ENCODE measurements at places on chromosomes 11 and 22.

DNA sequence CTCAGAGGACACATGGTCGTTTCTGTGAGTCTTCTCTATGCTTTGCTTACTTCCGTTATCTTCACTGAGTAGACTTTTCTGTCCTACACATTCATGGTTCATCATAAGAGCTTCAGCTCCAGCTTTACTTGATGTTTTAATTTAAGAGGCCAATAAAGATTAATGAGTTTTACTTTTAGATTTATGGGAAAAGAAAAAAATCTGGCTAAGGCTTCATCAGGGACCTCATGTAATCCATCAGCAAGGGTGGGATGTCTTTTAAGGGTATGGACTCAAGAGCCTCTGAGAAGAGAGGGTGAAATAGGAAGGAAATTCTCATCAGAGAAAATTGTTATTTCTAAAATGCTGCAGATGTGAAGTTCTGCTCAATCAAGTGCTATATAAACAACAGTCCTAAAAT lies 963.0 kb upstream of the RAG2 start:
- DNase-seq = no peak

DNA sequence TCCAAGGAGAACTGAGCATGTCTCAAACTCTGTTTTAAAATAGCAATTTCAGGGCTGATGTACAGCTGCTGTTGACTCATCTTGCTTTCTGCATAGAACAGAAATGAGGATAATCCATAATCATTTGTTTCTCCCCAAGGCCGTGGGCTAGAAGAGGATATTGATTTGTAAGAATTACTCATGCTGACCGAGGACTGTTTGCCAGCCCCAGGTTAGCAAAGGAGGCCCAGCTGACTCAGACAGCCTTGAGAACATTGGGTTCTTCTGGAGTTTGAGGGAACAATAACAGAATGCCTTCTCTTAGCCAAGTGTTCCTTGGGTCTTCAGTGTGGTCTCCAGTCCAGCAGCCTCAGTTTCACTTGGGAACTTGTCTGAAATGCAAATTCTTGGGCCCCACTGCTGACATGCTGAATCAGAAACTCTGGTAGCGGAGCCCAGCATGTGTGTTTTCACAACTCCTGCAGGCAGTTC lies 92.0 kb downstream of the ZC3H12C start:
- DNase-seq = no peak

- DNase-seq = no peak
These were observed 2.0 kb downstream of the OR52W1 start for GRCh38 chr11:6200975-6201374.

DNA sequence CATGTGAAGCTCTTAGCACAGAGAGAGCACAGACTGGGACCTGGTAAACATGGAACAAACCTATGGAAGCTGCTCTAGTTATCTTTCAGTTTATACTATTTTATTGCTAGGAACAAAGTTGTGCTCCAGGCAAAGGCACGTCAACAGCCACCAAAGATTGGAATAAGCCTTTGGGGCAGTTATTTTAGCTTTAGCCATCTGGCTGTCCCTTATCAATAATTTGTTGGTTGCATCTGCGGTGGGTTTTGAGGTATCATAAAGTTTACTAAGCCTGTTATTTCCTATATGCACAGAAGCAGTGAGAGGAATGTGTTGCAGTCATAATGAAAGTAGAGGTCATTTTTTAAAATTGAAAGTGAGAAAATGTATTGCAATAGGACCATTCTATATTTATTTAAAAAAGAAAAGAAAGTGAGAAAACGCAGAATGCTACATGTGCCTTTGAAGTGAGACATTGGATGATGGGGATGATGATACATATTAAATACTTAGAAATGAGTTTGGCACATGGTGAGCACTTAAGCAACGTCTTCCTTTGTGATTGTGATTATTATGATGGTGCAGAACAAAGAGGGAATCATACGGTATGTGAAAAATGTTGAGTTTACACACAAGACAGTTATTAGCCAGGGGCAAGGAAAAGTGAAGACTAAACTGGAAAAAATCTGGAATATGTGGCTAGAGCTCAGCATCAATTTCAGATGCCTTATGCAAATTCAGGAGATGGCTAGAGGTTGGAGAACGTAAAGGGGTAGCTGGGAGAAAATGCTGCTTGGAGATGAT lies 58.3 kb downstream of the PRR5L start:
- DNase-seq = no peak

DNA sequence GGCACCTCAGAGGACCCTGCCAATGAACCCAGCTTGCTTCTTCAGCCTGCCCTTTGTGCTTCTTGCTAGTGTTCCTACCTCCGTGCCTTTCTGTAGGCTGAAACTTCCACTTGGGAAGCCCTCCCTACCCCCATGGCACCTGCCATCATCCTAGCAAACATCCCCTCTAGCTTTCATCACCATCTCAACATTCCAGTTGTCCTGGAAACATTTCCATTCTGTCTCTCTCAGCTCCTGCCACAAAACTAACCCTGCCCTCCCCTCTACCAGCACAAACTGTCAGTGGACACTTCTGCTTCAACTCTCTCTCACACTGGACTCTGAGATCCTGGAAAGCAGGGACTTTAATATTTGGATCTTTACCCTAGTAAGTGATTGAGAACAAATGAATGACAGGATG lies 525.8 kb upstream of the TENM4 start:
- no peak for DNase-seq

GRCh38 chr11:71418643-71419042 lies 29.6 kb downstream of the DHCR7 start:
- no peak for DNase-seq

DNA sequence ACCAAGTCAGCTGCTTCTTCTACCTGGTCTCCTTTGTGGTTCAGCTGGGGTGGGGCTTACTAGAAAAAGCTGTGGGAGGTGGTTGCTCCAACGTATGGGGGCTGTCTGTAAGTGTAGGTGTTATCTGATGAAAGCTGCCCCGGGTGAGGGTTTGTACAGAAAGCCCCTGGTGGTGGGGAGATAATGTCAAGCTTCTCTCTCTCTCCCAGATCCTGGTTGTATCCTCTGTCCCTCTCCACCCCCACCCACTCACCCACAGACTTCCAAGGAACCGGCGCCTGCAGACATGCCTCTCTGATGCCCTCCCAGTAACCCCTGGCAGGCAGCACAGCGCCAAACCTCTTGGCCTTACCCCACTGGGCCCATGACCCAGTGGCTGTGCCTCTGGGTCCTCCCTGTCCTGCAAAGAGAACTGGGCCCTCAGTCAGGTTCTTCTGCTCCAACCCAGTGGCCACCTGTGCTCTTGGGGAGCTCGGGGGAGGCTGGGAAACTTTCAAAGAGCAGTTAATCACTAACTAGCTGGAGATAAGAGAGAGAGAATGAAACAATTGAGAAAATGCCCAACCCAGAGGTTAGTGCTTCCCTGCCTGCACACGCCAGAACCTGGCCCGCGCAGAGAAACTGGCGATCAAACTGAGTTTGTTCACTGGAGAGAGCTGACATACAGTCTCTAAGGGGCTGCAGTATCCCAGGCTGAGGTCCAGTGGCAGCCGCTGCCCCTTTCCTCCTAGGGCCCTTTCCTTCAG lies 20.4 kb upstream of the EHF start:
- no peak for DNase-seq

GRCh38 chr22:19853879-19854777 lies 546 bp downstream of the GNB1L start:
- no peak for DNase-seq

DNA sequence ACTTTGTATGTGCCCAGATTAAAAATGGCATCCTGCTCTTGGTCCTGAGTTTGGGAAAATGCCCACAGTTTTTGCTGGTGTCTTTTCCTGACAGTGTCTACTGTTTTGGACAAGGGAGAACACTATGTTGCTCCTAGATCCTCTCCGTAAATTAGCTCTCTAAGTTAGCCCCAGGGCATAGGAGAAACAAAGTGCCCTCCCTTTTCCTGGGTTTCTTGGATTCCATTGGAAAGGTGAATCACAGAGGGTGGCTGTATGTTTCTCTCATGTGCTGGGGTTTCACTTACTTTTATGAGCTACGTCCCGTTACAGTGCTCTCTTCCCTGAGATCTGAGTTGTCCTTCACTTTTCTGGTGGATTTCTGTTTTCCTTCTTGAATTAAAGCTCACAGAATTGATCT lies 782.8 kb downstream of the CNTN5 start:
- DNase-seq = peak; percentile 14

GRCh38 chr11:78189174-78189724 lies 530 bp downstream of the USP35 start:
- DNase-seq = no peak

GRCh38 chr11:126034933-126035425 lies 27.7 kb downstream of the CDON start:
- no peak for DNase-seq

DNA sequence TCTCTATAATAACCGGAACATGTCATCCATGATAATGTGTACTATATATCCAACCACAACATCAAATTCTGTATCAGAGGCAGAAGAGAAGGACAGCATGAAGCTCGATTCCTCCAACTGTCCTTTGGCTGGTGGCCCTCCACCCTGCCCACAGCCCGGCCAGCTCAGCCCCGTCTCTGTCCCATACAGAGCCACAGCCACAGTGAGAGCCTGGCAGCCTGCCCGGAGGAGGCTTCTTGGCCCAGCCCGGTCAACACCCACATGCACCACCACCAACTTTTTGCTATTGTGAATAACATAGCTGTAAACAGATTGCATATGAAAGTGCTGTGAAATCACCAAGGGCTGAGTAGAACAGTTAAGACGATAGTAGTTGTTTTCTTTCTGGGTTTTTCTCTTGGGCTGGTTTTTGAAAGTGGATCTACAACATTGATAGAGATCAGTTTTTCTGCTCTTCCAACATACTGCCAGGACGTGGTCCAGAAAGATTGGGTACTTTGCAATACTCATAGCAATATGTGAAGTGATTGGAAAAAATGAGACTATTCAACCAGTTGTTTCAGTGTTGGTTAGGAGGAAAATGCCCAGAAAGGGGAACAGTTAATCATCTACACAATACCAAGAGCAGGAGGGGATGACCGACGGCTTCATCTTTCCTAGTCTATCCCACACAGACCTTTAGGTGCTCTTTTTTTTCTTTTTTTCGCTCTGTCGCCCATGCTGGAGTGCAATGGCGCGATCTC lies 6.9 kb upstream of the TUBA8 start:
- no peak for DNase-seq

DNA sequence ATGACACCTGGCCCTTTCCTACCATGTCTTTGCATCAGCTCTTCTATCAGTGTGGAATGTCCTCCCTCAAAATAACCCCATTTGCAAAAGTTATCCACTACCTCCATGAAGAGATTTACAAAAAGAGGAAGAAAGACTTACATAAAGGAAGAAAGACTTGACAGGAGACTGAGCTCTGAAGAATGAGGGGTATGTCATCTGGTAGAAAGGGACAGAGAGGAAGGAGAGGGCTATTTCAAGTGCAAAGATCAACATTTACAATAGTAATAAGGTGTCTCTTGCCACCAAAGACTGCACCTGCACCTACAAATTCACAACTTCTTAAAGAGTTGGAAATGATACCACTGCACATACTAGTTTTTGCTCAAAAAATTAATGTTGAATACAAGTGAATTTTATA lies 18.2 kb downstream of the PAK1 start:
- DNase-seq = no peak

DNA sequence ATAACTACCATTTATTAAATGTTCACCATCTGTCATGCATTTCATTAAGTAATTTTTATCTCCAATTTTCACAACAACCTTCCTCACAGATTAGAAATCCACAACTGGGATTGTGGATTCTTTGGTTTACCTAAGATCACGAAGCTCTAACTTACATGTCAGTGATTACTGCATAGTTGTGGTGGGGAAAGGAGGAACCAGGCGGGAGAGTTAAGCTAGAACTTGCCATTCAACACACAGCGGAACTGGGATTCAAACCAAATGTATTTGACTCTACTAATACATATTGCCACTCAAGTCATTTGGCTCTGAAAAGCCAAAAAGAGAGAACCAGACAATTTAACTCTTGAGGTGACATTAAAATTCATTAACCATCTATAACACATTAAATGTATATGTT lies 10.4 kb upstream of the LAYN start:
- DNase-seq = no peak

GRCh38 chr11:15754221-15754620 lies 602.1 kb downstream of the SOX6 start:
- no peak for DNase-seq

DNA sequence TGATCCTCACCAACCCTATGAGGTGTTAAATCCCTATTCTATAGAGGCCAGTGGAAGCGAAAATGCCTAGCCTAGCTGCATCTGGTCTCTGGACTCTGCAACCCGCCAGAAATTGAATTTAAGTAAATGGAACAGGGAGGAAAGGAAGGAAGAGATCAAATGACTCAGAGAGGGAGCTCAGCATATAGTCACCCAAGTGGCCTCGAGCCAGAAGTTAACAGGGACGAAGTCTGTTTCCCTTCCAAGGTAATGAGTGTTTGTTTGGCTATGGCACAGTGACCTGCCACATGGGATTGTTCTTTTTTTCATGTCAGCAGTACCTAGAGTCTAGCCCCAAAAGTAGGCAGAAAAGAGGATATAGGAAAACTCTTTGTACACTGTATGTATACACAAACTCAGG lies 66.3 kb downstream of the PAK1 start:
- DNase-seq = peak; percentile 31

GRCh38 chr11:131145791-131146190 lies 224.6 kb upstream of the NTM start:
- DNase-seq = no peak
